LNCaP clone FGC (cell line): ENCODE measurements at places on chromosomes 2 and 18.
A peak's percentile ranks its signal among the peaks of the same experiment; 100 is the strongest.

- no peak for DNase-seq
Observed at GRCh38 chr2:235051436-235052260, 99.8 kb downstream of the SH3BP4 start.

GRCh38 chr2:149049142-149049541 is 10.6 kb downstream of the LYPD6B start:
- no peak for DNase-seq

GRCh38 chr2:69190743-69191404 is 177.9 kb downstream of the ANTXR1 start:
- no peak for DNase-seq

GRCh38 chr18:317618-318017 is 49.8 kb upstream of the THOC1 start:
- DNase-seq = no peak

GRCh38 chr18:23198217-23198845 is 63.0 kb downstream of the CABLES1 start:
- DNase-seq = no peak

DNA sequence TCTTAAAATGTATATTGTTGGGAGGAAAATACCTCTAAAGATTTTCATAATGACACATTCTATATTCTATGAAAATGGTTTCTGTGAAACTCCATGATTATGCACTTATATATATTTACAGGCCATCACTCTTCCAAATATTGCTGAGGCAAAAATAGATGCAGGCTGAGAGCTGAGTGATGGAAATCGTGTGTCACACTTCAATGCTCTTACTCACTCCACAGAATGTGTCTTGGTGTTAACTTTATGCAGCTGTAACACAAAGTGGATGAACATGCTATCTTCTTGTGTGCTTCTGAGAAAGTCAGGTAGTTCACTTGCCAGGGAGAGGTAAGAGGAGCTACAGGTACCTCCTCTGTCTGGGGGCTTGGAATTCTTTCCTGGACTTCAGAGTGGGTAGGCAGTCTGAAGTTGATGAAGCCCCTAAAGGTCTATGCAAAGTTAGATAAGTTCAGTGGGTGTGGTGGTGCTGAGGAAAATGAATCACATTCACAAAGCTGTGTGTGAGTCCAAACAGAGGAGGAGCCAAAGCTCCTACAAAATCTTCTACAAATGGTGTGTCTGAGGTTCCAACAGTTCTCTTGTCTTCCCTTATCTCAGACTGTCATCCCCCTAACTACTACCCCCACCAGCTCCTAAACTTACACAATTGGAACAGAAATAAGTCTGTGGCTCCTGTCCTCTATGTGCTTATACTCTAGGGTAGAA is 74.2 kb upstream of the ST6GAL2 start:
- no peak for DNase-seq

DNA sequence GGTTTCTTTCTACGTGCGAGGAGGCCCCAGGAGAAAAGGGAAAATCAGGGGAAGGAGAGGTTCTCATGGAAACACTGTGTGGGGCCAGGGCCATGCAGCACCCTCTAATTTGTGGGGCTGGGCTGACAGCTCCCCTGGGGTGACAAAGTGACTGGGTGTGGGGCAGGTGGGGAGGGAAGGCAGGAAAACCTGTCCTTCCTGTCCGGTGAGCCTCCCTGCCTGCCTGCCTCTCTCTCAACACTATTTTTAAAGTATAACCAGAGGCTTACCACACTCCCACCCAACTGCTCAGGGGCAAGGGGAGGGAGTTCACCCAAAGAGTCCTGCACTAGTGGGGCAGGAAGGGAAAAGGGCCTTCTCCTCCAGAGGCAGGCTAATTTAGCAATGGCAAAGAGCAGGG is 10.5 kb upstream of the EPAS1 start:
- no peak for DNase-seq

DNA sequence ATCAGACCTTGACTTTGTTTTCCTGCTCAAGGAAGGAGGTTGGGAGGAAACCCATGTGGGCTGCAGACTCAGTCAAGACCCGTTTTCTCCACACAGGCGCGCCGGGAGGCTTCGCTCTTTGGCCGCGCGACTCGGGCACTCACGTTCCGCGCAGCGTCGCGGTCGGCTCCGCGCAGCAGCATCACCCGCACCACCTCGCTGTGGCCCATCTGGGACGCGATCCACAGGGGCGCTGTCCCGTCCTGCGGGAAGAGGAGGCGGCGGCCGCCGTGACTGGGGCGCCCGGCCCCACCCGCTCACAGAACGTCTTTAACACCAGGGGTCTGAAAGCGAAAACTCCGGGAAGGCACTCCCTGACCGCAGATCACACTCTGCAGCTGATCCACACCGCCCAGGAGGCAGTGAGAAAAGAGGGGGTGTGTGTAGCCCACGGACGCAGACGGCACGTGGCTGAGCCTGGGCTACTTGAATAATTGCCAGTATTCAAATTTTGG is 33.1 kb upstream of the NPC1 start:
- no peak for DNase-seq

GRCh38 chr2:160406591-160407392 is 86.8 kb downstream of the RBMS1 start:
- no peak for DNase-seq

DNA sequence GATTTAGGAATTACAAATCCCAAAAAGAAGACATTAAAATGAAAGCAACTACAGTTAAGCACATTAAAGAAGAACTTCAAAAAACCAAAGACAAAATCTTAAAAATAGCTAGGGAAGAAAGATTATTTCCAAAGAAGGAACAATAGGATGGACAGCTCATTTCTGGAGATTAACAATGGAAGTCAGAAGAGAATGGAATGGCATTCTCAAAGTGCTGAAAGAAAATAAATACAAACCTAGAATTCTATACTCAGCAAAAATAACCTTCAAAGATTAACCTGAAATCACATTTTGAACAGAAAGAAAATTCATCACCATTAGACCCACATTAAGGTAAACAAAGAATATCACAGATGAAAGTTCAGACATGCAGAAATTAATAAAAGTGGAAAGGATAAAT is 229.2 kb downstream of the HDAC4 start:
- DNase-seq = no peak

DNA sequence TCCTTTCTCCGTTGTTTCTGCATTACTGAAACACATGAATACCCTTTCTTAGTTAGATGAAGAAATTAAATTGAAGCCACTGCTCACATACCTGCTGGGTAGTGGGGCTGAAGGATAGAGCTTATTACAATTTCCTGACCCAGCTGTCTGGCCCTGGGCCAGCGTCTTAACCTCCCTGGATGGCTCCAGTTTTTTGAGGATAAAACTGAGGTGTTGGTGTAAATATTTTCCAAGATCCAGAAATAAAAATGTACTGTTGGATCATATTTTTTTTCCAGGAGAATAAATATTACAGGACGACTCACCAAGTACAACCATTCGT is 3.5 kb downstream of the RNF144A start:
- no peak for DNase-seq

GRCh38 chr2:190254063-190254850 is 65.4 kb downstream of the HIBCH start:
- no peak for DNase-seq

- DNase-seq = no peak
Observed at GRCh38 chr18:55346961-55347740, 240.8 kb downstream of the TCF4 start.

DNA sequence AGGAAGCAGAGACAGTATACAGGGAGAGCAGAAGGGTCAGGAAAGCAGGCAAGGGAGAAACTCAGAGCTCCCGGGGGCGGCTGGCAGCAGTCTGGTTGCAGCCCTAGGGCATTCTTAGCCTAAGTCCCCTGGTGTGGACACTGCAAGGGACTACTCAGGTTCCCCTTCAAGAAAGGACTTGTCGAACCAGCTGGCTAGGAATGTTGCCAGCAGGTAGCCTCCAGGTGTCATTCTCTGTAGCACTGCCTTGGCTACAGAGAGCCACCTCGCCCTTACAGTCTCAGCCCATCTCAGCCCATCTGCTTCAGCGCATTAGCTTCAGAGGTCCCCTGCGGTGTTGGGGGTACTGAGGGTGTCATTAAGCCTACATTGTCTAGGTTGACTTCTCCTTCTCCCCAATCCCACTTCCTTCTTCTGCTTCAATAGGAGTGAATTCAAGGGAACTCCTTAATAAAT is 11.3 kb upstream of the TMSB10 start:
- DNase-seq = no peak

- no peak for DNase-seq
Observed at GRCh38 chr2:85194780-85195480, 61.7 kb downstream of the TCF7L1 start.

DNA sequence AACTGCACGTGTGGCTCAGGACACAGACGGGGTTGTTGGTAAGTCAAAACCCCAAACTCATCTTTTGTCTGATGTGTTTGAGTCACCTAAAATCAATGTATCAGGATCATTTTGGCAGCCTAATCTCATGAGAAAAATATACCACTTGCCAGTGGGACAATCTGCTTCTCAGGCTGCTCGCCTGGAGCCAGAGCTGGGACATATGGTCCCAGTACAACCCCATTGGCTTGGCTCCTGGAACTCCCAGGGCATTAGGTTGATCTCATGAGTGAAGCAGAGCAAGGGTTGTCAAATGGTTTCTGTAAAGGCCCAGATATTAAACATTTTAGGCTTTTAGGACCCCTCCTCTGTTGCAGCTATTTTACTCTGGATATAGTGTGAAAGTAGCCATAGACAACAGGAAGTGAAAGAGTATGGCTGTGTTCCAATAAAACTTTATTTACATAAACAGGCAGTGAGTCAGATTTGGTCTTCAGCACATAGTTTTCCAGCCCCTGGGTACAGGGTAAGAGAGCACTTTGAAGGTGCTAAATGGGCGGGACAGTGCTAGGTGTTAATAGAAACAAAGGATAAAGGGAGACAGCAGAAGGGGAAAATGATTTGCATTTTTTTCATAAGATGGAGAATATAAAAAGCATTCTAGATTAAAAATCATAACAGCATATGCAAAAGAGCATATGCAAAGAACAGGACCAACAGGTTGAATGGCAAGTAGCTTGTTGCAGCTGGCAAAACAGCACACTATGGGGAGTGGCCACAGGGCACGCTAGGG is 290.8 kb downstream of the KCNS3 start:
- no peak for DNase-seq

DNA sequence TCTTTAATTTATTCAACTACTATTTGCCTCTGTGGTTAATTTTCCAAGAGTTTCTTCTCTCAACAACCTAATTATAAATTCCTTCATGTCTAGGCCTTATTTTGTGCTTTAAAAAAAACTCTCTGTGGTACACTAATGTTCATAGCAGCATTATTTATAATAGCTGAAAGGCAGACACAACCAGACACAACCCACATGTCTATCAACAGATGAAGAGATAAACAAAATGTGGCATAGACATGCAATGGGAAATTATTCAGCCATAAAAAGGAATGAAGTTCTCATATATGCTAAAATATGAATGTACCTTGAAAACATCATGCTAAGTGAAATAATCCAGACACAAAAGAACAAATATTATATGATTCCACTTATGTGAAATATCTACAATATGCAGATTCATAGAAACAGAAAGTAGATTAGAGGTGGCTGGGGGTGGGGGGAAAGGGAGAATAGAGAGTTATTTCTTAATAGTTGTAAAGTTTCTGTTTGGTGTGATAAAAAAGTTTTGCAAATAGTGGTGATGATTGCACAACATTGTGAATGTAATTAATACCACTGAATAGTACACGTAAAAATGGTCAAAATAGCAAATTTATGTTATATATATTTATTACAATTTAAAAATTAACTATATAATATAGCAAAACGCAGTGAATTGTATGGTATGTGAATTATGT is 28.1 kb upstream of the RASGRP3 start:
- DNase-seq = no peak

DNA sequence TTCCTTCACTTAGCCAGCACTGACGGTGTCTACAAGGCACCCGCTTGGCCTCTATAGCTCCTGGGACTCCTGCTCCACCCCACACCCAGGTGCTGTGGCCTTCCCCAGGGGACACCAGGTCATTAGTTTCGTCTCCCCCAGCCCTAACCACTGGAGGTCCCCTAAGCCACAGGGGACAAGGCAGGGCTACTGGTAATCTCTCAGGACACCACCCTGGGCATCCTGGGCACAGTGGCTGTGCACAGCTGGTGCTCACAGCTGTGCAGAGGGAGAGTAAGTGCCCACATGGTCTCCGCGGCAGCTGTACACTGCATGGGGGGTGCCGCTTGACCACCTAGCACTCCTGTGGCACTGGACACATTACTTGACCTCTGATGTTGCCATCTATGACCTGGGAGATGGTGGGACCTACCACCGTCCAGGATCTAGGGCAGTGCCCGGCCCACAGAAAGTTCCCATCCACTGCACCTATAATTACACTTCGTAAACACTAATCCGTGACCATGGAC is 134.0 kb downstream of the HDAC4 start:
- DNase-seq = no peak

DNA sequence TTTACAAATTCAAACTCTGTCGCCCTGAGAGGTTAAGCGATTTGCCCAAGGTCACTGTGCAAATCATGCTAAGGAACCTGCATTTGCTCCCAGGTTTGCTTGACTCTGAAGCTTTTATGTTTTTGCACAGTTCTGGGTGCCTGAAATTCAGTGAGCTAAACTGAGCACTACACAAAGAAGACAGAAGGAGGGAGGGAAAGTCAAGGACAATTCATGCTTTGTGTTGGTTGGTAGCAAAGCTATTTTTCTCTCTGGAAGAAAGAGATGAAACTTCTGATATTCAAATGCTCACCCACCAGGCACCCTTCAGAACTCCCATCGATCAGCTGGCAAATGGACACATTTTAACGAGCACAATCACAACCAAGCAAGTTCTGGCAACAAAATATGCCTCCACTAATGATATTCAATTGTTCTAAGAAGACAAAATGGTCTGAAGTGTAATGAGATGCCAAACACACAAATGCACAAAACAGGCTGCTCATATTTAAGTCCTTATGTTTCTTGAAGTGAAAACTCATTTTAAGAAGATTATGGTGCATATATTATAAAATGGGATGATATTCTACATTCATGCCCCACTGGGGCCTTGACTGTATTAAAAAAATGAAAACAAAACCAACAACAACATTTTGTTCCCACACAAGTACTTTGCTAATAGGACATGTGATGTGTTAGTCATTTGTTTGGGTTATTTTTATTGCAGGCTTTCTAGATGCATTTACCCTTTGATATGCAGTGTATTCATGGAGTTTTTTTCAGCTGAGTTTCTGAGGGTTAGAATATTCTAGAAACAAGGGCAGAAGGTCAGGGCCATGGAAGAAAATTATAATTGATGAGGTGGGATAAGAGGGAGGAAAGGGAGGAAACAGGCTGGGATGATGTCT is 445.6 kb upstream of the CELF4 start:
- DNase-seq = no peak

DNA sequence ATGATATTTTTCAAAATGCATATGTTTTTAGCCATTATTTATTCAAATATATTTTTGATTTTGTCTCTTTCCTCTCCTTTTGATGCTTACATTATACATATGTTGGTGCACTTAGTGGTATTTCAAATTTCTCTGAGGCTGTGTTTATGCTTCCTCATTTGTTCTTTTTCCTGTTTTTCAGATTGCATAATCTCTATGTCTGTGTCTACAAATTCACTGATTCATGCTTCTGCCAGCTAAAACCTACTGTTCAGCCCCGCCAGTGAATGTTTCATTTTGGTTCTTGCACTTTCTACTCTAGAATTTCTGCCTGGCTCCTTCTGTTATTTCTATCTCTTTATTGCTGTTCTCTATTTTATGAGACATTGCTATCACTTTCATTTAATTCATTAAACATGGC is 951.7 kb upstream of the CNTNAP5 start:
- DNase-seq = no peak

GRCh38 chr2:48343571-48344440 is 186.1 kb upstream of the STON1 start:
- DNase-seq = peak; percentile 52
